ENCODE measurements at places on chromosomes 7 and 10. TPM values are rescaled to one million over a fixed set of nuclear protein-coding genes. Genes with fewer than 3 reads are reported as not detected.

ETV1 gene
- total RNA-seq = 0.27 TPM

TMEM236 gene
- total RNA-seq = 0.04 TPM

THSD7A gene
- total RNA-seq = 2.5 TPM

SPAG6 gene
- not detected for total RNA-seq

SLC13A1 gene
- not detected for total RNA-seq

NRCAM gene
- total RNA-seq = not detected

ARHGAP22 gene
- 0.68 TPM for total RNA-seq

PLCE1 gene
- total RNA-seq = 1.8 TPM

SLC26A3 gene
- total RNA-seq = not detected

SPDYE18 gene
- total RNA-seq = not detected

DNAJC9 gene
- total RNA-seq = 13.4 TPM

TAF3 gene
- 3.6 TPM for total RNA-seq

CUTC gene
- 15.5 TPM for total RNA-seq

POMZP3 gene
- total RNA-seq = 4.4 TPM

BMPR1A gene
- 5.2 TPM for total RNA-seq

PRKG1 gene
- 5.2 TPM for total RNA-seq

ARID5B gene
- 33.0 TPM for total RNA-seq

IDI2 gene
- total RNA-seq = not detected

OR9A2 gene
- not detected for total RNA-seq

CDHR3 gene
- total RNA-seq = 1.4 TPM

GIMAP1 gene
- 5.8 TPM for total RNA-seq

STARD3NL gene
- total RNA-seq = 4.1 TPM

VWA2 gene
- total RNA-seq = 2.9 TPM

MBL2 gene
- not detected for total RNA-seq

GPRIN2 gene
- 7.6 TPM for total RNA-seq

SLIT1 gene
- not detected for total RNA-seq

TCAF2 gene
- 12.5 TPM for total RNA-seq
